RPMI7951 (cell line): ENCODE measurements at places on chromosomes 16 and 17.

DNA sequence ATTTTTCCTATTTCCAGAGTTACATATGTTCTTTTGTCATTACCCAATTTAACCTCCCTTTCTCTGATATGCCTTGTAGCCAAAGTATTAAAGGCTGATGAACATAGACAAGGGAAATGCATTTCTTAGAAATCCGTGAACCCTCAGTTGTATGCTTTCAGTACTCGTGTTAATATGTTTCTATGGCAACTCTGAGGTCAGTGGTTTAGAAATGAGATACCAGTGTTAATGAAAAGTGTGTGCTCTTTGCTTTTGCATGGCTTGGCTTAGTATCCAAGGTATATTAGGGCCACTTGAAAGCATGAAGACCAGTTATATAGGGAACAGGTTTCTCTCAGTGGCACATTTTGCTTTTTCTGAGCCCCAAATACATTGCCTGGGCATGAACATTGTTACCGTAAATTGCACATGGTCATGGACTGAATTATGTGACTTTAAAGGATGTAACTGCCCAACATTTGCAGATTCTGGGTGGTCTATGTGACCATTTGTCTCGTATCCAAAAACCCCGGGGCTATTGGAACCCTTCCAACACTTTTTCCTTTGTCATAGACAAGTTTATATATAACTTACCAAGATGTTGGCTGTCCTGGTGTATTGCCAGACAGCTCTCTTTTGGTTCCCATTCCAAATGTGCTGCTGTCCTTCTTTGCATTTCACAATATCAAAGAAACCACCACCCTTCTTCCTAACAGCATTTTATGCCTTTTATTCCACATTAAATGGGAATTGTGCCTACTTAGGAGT lies 17.5 kb downstream of the ABHD15 start:
- DNase-seq, result peak; percentile 53

DNA sequence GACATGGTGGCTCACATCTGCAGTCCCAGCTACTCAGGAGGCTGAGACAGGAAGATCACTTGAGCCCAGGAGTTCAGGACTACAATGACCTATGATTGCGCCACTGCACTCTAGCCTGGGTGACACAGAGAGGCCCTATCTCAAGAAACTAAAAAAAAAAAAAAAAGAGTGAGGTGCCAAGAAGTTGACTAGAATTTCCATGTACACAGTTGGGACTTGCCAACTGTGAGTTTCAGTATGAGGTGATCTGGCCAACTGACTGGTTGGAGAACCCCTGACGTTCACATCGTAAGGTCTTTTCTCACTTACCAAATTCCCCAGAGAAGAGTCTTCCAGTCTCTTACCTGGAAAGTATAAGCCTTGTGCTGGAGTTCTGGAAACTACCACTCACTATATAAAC lies 3.1 kb upstream of the MED11 start:
- no peak for DNase-seq

DNA sequence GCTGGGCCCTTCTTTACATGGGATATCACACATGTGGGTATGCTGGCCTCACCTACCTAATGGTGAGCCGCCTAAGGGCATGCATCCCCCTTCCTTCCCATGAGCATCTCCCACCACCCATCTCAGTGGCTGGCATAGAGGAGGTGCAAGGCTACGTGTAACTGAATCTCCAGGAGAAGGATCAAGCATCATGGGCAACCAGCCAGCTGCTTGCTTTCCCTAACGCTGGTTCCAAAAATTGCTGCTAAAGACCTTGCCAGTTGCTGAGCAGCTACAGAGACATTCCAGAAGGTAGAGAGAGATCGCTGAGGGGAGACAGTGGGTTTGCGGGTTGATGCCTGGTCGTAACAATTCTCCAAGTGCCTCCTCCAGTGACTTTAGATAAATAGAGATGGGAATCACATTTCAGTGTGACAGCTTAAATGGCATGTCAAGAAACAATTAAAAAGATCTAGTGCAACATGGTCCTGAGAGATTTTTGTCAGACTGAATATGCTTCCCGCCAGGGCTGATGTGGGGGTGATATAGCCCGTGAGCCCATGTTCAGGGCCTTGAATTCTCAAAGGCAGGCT lies 378.4 kb upstream of the CDH5 start:
- DNase-seq, result no peak

GRCh38 chr16:72380283-72380682 lies 208.3 kb upstream of the PMFBP1 start:
- DNase-seq, result no peak

- DNase-seq, result no peak
Measured at GRCh38 chr16:19182481-19182880, 14.4 kb downstream of the SYT17 start.

GRCh38 chr17:44362459-44362948 lies 1.1 kb downstream of the FAM171A2 start:
- DNase-seq, result no peak

DNA sequence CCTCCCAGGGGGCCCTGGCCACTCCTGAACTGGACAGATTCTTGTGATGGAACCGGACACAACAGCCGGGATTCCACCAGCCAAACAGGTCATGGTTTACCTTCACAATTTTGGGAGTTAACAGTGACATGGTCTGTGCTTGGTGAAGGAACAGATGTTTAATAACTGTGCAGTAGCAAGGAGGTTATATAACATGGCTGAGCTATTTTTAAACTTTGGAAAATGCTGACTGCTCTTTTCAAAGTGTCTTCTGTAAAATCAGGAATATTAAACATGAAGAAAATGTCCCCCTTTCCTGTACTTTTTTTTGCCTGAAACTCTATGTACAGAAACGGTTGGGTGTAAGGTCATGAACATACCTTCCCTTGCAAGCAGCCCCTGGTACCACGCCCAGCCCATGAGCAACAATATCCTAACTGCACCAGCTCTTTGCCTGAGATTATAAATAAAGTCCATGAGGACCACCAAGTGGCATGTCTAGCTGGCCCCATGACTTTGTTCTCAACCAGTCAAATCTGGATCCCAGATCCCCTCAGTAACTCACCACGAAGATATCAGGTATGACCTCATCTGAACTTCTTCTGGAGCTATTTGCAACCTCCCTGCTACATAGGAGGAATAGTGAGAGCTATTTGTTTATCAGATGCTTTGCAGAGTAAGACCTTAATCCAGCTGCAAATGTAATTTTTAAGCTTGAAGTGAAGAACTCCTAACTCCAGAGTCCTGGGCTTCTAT lies 249.1 kb downstream of the GRIN2A start:
- DNase-seq, result no peak

GRCh38 chr17:38584350-38584925 lies 21.3 kb downstream of the SRCIN1 start:
- DNase-seq, result peak; percentile 28

- no peak for DNase-seq
Measured at GRCh38 chr17:74786431-74787055, 10.4 kb upstream of the NAT9 start.

- DNase-seq, result no peak
Measured at GRCh38 chr17:4941319-4941610, 1.2 kb downstream of the RNF167 start.

GRCh38 chr17:8940866-8941471 lies 24.5 kb downstream of the PIK3R5 start:
- no peak for DNase-seq

DNA sequence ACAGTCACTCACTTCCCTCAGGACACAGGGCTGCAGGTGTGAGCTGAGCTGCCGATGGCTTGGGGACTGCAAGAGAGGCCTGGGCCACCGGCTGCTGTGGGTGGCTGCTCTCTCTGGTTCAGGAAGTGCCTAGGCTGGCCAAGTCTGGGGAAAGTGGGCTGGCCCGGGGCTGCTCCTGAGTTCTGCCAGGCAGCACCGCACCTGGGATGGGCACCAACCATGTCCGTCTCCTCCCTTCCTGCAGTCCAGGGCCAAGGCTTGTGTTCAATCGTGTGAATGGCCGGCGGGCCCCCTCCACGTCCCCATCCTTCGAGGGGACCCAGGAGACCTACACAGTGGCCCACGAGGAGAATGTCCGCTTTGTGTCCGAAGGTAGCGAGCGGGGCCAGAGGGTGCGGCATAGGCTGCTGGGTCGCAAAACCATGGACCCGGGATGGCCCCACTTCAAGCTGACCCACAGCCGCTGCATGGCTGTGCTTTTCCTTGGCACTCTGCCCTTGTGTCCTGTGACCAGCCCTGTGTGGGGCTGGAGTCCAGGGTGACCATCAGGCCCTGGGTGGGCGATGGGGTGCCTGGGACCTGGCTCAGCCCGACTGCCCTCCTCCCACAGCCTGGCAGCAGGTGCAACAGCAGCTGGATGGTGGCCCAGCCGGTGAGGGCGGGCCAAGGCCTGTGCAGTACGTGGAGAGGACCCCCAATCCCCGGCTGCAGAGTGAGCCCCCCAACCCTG lies 1.8 kb upstream of the WDR90 start:
- no peak for DNase-seq

DNA sequence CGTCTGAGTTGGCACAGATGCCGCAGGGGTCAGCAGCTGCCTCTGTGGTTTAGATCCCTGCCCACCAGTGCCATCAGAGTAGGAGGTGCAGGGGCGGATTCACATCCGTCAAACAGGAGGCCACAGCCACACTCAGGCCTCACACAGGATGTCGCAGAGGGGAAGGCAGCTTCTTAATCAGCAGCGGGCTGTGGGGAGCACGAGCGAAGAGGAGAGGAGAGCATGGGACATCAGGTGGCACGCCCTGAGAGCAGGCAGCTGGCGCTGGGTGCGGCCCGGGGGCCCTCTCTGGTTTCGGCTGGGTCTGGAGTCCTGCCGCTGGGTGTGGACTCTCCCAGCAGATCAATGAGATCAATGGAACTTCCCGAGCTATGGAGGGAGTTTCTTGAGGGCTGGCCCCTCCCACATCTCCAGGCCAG lies 9.6 kb downstream of the LLGL2 start:
- no peak for DNase-seq

DNA sequence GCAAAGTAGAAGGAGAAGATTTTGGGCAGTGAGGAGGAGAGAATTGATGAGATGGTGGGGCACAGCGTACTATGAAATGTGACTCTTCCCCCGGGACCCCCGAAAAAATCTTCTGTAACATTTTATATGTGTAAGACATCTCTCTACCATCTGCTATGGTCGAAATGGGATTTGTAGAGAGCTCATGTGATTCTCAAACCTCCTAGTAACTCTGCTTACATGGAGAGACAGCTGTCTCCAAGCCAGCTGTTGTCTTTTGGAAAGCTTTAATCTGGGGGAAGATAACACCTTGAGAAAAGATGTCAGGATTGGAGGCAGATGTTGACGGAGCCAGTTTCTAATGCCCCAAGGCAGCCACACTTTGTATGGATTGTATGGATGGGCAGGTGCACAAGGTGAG lies 94.1 kb downstream of the PRKCB start:
- no peak for DNase-seq

GRCh38 chr16:85534536-85535351 lies 78.4 kb upstream of the GSE1 start:
- DNase-seq, result no peak

DNA sequence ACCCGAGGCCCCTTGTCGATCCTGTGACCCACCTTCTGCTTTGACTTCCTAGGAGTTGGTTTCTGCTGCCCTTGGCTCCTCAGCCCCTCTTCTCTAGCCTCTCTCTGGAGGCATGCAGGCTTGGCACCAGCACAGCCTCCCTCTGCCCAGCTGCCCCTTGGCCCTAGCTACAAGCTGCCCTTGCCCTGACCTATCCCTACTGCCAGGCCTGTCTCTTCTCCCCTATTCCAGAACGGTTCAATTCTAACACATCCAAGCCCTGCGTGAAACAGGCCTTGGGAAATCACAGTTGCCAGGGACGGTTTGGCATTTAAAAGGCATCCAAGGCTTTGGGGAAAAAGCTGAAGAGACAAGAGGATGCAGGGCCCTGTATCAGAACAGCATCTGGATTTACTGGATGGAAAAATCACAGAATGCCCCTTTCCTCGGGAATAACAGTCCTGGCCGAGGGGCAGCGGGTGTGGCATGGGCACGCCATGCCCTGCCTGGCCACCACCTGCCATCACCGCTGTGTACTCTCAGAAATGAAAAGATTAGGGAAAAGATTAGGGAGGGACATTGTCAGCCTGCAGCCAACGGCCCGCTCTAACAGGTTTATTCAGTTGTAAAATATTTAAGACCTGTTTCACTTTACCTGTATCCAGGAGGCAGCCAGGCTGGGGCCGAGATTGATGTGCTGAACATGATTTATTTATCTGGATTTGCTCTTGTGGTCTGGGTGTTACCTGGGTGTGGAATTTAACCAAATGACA lies 15.8 kb downstream of the RAI1 start:
- DNase-seq, result no peak

GRCh38 chr16:30761427-30761927 lies 385 bp downstream of the CFAP119 start:
- DNase-seq, result peak; percentile 40

DNA sequence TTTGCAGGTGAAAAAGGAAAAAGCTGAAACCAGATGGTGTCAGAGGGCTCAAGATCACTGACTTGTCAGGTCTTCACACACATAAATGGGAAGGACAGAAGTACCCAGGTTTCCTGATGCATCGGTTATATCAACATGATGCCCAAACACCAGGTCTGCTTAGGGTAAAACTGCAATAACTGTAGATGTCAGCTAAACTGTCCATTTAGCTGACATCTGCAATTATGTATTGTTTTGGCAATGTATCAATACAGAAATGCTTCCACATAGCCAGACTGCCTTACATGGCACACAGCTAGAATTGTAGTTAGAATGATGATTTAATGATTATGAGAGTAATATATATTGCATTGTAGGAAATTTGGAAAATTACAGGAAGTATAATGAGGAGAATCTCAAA lies 5.0 kb downstream of the ACSM3 start:
- DNase-seq, result no peak

GRCh38 chr17:11074451-11074850 lies 166.6 kb upstream of the SHISA6 start:
- DNase-seq, result no peak

- no peak for DNase-seq
Measured at GRCh38 chr16:70157105-70157476, 16.5 kb upstream of the CLEC18C start.

GRCh38 chr16:67563708-67564468 lies 1.6 kb downstream of the CTCF start:
- DNase-seq, result peak; percentile 36

DNA sequence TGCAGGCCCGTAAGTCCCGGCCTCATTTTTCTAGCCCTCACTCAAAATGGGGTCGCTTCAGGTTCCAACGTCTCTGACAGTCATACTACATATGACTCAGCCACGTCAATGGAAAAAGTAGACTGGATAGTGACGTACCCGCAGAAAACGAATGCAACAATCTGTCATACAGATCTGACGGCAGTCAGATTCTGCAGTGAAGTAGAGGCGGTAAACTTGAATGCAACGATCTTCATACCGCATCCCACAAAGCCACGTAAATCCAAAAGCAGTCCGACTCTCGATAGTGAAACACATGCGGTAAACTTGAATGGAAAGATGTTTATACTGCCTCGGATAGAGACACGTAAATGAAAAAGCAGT lies 38.4 kb upstream of the ARL4D start:
- DNase-seq, result no peak

- no peak for DNase-seq
Measured at GRCh38 chr17:70076189-70076588, 1.2 kb downstream of the KCNJ16 start.

- DNase-seq, result no peak
Measured at GRCh38 chr16:47260503-47260902, 116.8 kb upstream of the NETO2 start.

DNA sequence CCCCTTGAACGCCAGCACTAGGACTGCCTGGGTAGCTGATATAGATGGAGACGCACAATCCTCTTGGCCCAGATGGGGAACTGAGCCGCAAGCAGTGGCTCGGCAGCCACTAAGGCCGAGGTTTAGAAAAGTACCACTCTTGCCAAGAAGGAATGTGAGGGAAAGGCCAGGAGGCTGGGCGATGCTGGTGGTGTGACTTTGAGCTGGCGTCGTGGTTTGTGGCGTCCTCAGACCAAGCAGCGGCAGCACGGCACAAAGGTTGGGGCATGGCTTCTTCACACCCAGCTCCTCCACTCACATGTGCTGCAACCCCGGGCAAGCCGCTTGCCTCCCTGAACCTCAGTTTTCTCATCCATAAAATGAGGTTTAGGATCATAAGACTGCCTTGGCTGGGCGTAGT lies 15.6 kb downstream of the DCAKD start:
- DNase-seq, result no peak
